ENCODE measurements at places on chromosomes 1 and 21.

DNA sequence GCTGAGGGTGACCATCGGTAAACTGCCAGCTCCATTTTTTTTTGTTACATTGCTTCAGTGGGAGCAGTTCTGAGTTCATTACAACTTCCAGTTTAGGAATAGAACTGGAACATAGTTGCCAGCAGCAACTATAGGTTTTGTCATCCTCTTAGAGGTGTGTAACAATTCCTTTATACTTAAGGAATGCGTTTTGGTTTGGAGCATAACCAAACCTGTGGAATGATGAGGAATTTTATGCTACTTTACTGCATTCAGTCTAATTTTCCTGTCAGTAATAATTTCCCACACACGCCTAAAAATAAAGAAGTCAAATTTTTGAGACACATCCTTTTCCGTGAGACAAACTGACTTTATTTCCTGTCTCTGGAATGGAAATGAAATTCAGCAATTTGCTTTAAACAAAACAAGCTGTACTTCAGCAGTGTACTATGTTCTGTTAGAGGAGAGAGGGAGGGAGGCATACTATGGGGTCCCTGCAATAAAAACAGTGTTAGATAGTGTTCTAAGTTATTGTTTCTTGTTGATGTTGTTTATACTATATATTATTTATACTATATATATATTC, 4.8 kb upstream of the AMPD1 start:
- no peak for DNase-seq

DNA sequence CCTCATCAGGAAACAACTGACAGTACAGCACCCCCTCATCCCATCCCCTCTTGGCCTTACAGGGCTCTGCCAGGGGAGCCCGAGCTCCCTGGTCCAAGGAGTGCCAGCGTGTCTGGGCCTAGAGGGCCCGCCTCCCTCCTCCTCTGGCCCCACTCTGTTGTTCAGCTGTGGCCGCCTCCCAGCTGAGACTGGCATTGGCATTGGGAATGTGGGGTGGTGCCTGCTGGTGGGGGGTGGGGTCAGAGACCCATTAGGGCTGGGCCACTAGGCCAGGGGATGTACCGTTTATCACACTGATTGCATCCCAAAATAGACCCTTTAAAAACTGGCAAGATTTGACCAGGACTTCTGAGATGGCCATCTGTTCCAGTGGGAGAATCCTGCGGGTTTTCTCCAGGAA, 1.4 kb downstream of the LDLRAP1 start:
- DNase-seq: no peak

- DNase-seq: no peak
Measured at GRCh38 chr1:229147072-229147471, 123.8 kb upstream of the RAB4A start.

DNA sequence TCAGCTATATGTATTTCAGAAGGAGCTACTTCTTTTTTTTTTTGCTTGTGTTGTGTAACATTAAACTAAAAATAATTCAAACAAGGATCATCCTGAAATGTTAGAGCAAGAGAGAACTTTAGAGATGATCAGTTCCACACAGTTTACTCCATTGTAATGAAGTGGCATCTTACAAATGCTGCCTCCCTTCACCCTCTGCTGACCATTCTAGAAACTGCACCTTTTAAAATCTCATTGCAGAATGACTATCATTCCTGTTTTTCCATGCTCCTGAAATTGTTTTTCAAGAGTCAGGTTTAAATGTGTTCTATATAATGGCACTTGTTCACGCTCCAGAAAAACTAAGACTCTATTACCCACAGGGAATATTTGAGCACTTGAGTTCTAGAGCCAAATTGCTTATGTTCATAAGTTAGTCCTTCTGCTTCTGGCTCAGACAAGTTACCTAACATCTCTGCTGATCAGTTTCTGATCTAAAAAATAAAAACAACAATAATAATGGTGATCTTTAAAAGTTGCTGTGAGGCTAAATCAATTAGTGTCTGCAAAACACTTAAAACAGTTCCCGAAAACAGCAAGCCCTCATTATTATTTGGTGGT, 21.5 kb upstream of the SLC44A5 start:
- peak; percentile 18 for DNase-seq

- no peak for DNase-seq
Measured at GRCh38 chr1:32998997-32999396, 34.4 kb upstream of the RNF19B start.

- no peak for DNase-seq
Measured at GRCh38 chr1:181490740-181491712, 7.7 kb downstream of the CACNA1E start.

- no peak for DNase-seq
Measured at GRCh38 chr21:42336054-42336453, 14.7 kb downstream of the TFF2 start.

DNA sequence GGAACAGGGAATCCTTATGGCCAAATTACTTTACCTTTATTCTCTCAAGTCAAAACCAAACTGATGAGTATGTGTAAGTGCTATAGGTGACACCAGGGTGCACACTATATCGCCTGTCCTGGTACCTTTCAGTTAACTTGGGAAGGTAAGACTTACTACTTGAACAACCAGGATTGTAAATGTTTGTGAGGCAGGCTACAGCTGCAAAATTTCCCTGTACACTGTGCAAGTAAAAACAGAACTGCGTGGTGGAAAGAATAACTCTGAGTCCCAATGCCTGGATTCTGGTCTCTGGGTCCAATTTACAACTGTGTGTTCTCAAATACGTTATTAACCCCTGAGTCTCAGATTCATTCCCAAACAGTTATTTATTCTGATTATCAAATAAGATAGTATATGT, 73.5 kb downstream of the TENT5C start:
- DNase-seq: no peak

GRCh38 chr1:88726697-88727096, 42.6 kb downstream of the PKN2 start:
- peak; percentile 74 for DNase-seq
